T follicular helper cell (primary cell): ENCODE measurements at places on chromosomes 13 and 19.

DNA sequence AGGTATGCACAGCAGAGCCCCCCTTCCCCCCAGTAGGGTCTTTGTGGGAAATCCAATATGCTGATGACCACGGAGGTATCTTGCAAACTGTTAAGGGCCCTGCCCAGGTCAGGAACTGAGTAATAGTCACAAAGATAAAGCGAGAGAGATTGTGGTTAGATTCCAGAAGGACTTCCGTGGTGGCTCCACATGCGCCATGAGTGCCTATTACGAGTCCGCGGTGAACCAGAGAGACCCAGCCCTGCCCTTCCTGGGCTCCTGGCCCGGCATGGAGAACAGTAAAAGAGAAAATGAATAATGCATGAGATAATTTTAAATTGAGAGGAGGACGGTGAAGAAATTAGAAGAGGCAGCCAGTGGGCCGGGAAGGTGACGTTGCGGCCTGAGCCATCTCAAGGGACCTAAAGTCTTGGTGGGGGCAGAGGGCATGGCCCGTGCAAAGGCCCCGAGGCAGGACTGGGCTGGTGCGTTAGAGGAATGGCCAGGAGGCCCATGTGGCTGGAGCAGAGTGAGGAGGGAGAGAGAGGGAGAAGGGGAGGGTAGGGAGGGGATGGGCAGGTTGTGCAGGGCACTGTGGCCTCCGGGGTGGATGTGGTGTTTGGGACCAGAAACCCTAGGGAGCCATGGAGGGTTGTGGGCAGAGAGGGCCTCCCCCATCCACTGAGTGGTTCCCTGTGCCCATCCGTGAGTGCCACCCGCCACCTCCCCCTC lies 46.6 kb upstream of the NFIC start:
- no peak for DNase-seq

DNA sequence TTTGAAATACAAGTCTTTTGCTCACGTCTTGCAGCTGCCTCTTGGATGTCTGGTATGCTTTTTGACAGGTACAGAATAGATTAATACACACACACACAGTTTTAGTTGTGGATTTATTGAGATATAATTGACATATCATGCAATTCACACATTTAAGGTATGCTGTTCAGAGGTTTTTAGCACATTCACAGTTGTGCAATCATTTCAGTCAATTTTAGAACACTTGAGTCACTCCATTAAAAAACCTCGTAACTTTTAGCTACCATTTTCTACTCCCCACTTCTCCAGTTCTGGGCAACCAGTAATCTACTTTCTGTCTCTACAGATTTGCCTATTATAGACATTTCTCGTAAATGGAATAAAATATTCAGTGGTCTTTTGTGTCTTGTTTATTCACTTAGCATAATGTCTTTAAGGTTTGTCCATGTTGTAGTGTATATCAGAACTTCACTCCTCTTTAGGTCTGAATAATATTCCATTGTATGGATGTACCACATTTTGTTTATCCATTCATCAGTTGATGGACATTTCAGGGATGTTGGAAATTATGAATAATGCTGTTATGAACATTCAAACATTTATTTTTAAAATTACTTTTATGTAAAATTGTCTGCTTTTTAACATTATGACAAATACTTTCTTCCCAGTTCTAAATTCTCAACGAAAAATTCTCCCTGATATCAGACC lies 2.5 kb upstream of the ZMYM2 start:
- DNase-seq: no peak

- no peak for DNase-seq
Measured at GRCh38 chr19:29539670-29540069, 13.9 kb downstream of the VSTM2B start.

DNA sequence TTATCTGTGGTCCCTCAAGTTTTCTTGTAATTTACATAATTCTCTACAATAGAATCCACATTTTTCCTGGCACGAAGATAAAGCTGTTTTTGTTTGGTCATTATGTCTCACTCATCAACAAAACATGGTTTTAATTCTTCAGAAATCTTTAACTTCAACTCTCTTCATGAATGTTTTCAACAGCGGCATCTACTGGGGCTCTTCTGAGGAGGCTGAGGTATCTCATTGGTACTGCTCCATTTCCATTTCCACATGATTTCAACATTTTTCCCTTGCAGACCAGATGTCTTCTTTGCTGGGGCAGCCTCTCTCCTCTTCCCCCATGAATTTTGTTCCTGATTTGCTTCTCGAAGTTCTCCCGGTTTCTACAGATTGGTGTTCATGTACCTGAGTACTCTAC lies 5.8 kb upstream of the KBTBD7 start:
- DNase-seq: no peak

DNA sequence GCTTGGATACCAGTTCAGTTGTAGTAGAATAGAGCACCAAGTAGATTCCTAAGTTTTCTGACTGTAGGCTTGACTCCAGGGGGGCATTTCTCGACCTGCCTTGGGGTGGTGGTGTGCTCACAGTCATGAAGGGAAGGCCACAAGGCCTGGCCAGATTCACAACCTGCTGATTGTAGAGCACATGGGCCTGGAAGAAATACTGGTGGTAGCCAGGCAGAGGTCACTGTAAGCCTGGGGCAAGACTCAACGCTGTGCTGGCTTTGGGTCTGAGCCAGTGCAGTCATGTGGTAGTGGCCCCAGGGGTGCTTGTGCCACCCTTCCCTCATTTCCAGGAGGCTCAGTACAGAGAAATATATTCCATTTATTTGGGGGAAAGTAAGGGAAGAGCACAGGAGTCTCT lies 832.3 kb upstream of the SLC10A2 start:
- no peak for DNase-seq

GRCh38 chr19:5828661-5829566 lies 10.6 kb downstream of the FUT6 start:
- DNase-seq: no peak
